ENCODE measurements at places on chromosomes 4 and X.

- DNase-seq = no peak
Observed at GRCh38 chr4:6498511-6499237, 26.3 kb upstream of the PPP2R2C start.

GRCh38 chr4:119559044-119559647, 69.5 kb downstream of the PDE5A start:
- no peak for DNase-seq

- DNase-seq = peak; percentile 28
Observed at GRCh38 chr4:52038103-52038912, at the start of gene SGCB. SGCB (minus strand) TSS chr4:52038299; CDS start chr4:52038259, 40 bp downstream.

DNA sequence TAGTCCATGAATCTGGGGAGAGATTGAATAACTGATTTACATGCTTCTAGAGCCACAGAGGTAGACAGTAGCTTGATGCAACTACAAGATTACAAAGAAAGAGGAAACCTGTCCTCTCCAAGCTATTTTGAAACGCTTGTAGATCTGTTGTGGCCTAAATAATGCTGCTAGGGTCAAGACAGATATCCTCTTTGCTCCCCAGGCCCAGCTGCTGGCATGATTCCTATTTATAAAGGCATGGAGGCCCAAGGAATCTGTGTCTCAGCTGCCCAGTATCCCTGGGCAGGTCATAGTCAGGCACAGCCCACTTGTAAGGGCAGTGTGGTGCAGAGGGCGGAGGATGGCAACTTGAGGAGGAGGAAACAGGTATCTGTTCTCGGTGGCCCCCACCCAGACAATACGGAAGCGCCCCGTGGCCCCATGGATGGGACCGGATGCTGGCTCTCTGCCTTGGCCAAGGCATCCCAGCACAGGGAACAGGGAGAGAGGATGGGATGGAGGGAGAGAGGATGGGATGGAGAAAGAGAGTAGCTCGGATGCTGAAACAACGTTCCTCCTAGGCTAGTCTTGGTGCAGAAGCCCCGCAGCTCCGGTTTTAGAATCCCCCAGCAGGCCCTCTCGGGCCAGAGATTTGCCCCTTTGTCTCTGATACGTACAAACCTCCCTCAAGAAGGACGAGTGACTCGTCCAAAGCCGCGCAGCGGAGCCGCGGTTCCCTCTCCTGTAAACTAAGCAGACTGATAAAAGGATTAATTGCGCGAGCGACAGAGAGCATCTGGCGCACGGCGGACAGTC, 767 bp upstream of the SMIM20 start:
- no peak for DNase-seq

DNA sequence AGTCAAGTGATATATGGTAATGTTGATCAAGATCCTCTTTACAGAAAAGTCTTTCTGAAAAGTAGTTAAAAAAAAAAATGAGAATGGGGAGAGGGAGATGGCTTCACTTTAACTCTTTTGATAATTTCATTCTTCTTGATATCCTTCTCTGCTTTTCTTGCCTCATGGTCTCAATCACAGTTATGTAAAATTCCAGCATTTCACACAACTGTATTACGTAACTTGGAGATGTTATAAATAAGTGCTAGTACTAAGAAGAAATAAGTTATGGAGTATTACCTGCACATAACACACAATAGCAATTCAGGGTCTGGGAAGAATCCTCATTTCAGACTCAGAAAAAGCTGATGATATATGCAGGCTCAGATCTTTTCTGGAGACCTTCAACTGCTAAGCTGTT, 22.0 kb downstream of the RUFY3 start:
- DNase-seq = no peak

DNA sequence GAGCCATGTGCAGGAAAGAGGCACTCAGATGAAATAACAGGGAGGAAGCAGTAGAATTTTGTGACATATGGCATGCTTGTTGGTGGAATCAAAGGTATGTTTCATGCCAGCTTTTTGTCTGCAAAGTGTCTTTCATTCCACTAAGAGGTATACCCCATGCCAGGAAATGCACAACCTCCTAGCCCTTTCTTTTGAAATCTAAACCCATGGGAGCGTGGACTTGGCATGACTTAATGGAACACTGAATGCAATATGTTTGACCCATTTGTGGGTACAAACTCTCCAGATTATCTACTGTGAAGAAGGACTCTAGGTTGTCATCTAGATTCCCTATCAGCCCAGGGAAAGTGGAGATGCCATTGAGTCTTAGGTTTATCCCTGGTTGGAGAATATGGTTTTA, 338.3 kb upstream of the TEX13C start:
- no peak for DNase-seq

DNA sequence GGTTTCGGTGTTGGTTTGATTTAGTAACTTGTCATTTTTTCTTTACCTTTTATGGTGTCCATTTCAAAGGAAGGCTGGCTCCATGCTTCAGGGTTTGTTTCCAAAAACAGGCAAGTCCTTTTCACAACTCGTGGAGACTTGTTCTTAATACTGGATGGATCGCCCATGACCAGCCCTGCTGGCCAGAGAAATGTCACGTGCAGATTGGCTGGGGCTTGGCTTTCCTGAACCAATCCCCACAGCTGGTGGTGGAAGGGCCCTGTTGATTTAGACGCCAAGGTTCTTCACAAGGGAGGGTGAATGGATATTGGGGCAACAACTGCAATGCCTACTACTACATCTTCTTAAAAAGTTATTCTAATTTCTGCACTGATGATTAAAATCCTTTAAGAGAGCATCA, 92.6 kb downstream of the SHROOM3 start:
- DNase-seq = no peak

GRCh38 chrX:39850630-39851152, 247.1 kb downstream of the BCOR start:
- no peak for DNase-seq
